ENCODE measurements at places on chromosomes 12 and 14. TPM values are rescaled to one million over a fixed set of nuclear protein-coding genes. Genes with fewer than 3 reads are reported as not detected.

The SLC6A12 gene
- not detected for total RNA-seq

The TC2N gene
- 0.26 TPM for total RNA-seq

The TAS2R20 gene
- 3.8 TPM for total RNA-seq

The MPHOSPH9 gene
- total RNA-seq: 29.6 TPM

The GNG2 gene
- total RNA-seq: 43.6 TPM

The ANO4 gene
- total RNA-seq: 0.26 TPM

The DDX54 gene
- total RNA-seq: 32.1 TPM

The GLRX5 gene
- total RNA-seq: 27.7 TPM

The CLMN gene
- total RNA-seq: 1.6 TPM

The BCL7A gene
- 6.6 TPM for total RNA-seq

The RERG gene
- 0.65 TPM for total RNA-seq

The P3H3 gene
- total RNA-seq: 258 TPM

The CD27 gene
- not detected for total RNA-seq

The MGP gene
- 251 TPM for total RNA-seq

The MGAT4C gene
- total RNA-seq: 0.07 TPM

The UBC gene
- 2,131 TPM for total RNA-seq

The ABCC9 gene
- total RNA-seq: 46.0 TPM

The ANKRD9 gene
- 36.8 TPM for total RNA-seq

The GEMIN2 gene
- total RNA-seq: 11.8 TPM

The GPR132 gene
- 0.26 TPM for total RNA-seq

The TEAD4 gene
- 7.0 TPM for total RNA-seq

The VWF gene
- 0.92 TPM for total RNA-seq

The DCN gene
- total RNA-seq: 72.0 TPM

The TAS2R42 gene
- total RNA-seq: not detected

The CAPS2 gene
- total RNA-seq: 7.4 TPM

The FBLN5 gene
- total RNA-seq: 54.9 TPM

The FLRT2 gene
- 7.9 TPM for total RNA-seq

The PITPNM2 gene
- total RNA-seq: 5.0 TPM

The GXYLT1 gene
- total RNA-seq: 11.7 TPM

The KRT77 gene
- total RNA-seq: not detected

The TRHDE gene
- 1.6 TPM for total RNA-seq

The CELA1 gene
- total RNA-seq: not detected

The LYZ gene
- not detected for total RNA-seq

The MYO1A gene
- total RNA-seq: 0.53 TPM

The DDX47 gene
- total RNA-seq: 62.0 TPM

The KCNH3 gene
- total RNA-seq: 0.33 TPM

The TMTC1 gene
- 93.0 TPM for total RNA-seq

The IAPP gene
- 0.10 TPM for total RNA-seq

The ACVRL1 gene
- total RNA-seq: 31.9 TPM

The ITGA7 gene
- total RNA-seq: 184 TPM

The PRORP gene
- 34.2 TPM for total RNA-seq

The SLC7A8 gene
- total RNA-seq: 8.0 TPM

The REM2 gene
- total RNA-seq: 0.13 TPM

Measured in smooth muscle cell of the pulmonary artery (primary cell).